ENCODE measurements at places on chromosomes 7 and 10.

DNA sequence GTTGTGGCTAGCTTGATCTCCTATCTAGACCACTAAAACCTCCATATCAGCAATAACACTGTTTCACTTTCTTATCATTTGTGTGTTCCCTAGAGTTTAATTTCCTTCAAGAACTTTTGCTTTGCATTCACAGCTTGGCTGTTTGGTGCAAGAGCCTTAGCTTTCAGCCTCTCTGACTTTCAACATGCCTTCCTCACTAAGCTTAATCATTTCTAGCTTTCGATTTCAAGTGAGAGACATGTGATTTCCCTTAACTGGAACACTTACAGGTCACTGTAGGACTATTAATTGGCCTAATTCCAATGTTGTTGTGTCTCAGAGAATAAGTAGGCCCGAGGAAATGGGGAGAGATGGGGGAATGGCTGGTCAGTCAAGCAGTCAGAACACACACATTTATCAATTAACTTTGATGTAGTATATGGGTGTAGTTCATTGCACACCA lies 10.6 kb upstream of the BPGM start:
- DNase-seq, result no peak

- no peak for DNase-seq
Measured at GRCh38 chr10:97332591-97333350, 1.8 kb downstream of the FRAT2 start.

DNA sequence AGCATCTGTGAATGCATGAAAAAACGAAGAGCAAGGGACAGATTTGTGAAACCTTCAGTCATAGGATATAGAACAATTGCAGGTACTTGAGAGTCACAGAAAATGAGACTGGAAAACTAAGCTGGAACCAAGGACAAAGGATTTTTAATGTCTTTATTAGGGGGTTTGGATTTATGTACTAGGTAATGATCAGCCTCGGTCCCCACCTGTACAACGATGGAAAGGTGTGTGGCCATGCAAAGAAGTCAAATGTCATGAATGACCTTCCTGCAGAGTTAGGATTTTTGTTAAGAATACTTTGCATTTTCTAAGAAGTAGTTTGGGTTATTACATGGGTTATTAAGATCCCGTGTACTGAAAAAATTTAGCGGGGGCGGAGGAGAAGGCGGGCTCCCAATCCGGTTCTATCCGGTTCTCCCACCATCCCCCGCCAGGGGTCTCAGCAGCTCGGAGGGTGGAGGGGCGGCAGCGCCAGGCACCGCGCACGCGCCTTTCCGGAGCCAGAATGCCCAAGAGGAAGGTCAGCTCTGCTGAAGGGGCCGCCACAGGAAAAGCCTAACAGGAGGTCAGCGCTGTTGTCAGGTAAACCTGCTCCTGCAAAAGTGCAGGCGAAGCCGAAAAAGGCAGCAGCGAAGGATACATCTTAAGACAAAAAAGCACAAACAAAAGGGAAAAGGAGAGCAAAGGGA lies 327.5 kb upstream of the PLXDC2 start:
- DNase-seq, result peak; percentile 87

GRCh38 chr7:107049971-107050532 lies 5.5 kb downstream of the PRKAR2B start:
- DNase-seq, result no peak

DNA sequence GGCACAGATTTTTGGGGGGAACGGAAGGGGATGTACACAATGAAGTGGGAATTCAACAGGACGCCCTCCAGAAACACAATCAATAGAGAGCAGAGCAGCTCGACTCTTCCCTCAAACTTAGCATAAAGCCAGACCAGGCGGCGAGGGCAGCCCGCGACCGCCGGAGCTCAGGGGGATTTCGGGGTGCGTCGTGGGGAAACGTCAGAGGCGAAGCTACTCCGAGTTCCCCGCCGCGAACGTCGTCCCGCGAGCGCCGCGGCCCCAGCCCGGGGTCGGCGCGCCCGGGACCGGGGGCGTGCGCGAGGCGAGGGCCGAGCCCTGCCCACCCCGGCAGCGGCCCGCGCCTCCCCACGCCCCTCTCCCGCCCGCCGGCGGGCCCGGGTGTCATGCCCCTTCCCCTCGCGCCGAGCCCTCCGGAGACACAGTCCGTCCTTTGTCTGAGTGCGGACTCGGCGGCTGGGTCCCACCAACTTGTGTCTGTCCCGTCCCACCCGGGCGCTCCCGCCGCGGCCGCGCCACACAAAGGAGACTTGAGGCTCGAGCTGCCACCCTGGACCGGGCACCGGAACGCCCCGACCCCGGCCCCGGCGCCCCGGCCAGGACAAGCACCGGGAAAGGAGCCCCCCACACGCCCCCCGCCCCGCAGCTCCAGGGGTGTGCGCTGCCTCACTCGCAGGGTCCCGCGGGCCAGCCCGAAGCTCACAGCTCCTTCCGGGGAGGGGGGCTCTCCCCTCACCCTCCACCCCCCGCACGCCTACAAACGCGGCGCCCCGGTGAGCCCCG lies 634 bp downstream of the EZH2 start:
- DNase-seq, result peak; percentile 92

All from upper lobe of left lung (tissue), 6 donors.